ENCODE measurements at places on chromosomes 7 and 10. TPM values are rescaled to one million over a fixed set of nuclear protein-coding genes. Genes with fewer than 3 reads are reported as not detected.

Gene ADIRF
- total RNA-seq = 195 TPM

Gene MYH16
- total RNA-seq = not detected

Gene MICU1
- 91.8 TPM for total RNA-seq

Gene GPR141
- not detected for total RNA-seq

Gene CFAP69
- total RNA-seq = 5.5 TPM

Gene HYAL4
- total RNA-seq = 0.17 TPM

Gene OPN1SW
- total RNA-seq = not detected

Gene STOX1
- total RNA-seq = not detected

Gene PON1
- not detected for total RNA-seq

Gene MKI67
- 1.8 TPM for total RNA-seq

Gene PRTFDC1
- total RNA-seq = 71.3 TPM

Gene KCP
- total RNA-seq = 0.66 TPM

Gene PLAC9
- 15.5 TPM for total RNA-seq

Gene PRLHR
- not detected for total RNA-seq

Gene GPRIN2
- total RNA-seq = not detected

Gene IRF5
- total RNA-seq = 0.83 TPM

All from smooth muscle cell of trachea (primary cell).